ENCODE measurements at places on chromosomes 7 and 10.

DNA sequence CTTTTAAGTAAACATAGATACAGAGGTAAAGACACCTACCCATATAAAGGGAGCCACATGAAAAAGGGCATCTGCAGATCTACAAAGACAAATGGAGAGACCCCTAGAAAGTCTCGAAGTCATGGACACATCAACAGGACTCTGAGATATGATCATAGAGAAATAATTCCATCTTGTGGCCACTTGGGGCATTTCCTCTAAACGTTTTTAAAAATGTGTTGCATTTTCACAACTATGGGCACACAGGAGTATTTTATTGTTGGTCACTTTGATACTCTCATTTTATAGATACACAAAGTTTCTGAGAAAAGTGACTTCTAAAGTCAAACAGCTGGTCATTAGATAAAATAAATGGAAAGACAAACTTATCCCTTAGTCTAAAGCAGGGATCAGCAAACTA, 87.1 kb downstream of the CRTAC1 start:
- DNase-seq = no peak

GRCh38 chr7:156582591-156583123, 57.9 kb upstream of the RNF32 start:
- DNase-seq = no peak

DNA sequence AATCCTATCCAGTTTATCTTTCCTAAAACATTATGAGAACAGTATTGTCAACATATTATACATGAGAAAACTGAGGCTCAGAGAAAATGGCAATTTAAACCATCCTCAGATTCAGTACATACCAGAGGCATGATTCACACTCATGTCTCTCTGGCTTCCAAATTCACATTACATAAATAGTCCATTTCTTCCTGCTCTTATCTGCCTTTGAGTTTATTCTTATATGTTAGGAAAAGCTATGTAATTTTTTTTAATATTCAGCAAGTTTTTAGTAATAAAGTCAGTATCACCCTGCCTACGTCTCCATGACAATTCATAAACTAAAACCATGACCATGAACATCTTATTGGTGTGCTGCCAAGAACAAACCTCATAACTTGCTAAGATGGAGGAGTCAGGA, 1260.2 kb upstream of the SORCS1 start:
- DNase-seq = peak; percentile 10

GRCh38 chr10:106424981-106425380, 739.5 kb downstream of the SORCS1 start:
- DNase-seq = no peak

- no peak for DNase-seq
Observed at GRCh38 chr10:77114181-77114821, 523.3 kb downstream of the KCNMA1 start.

DNA sequence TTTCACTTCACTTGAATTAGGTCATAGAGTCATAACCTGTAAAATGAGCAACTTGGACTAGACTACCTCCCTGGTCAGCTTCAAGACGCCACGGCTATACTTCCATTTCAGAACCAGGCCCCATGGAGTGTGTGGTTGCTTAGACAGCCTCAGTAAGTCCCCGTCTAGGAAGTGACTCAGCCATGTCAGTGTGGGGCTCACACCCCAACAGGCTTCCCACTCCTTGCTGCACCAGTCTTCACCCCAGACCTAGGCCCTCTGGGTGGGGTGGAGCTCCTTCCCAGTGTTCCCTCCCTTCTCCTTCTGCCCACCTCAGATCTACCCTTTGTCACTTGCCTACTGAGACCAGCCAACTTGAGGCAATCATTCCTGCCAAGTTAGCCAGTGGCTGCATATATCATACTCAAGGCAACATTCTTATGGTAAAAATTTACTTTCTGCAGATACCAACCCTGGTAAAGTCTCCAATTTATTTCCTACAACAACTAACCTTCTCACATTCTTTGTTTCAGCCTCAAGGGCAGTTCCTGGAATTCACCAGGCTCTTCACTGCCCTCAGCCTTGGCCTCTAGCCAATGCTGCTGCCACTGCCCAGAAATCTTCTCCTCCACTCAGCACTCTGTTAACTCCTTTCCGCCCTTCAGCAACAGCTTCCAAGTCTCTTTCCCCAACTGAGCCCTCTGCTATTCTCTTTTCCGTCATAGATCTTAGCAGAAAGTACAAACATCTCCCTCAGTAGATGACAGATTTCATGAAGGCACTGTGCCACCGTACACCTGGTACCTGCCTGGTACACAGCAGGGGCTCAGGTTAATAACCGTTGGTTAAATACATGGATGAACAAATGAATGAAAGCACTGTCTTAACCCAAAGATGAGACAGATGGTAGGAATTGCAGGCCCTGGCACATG, 31.3 kb upstream of the ZNRF2 start:
- no peak for DNase-seq

GRCh38 chr10:34292675-34293074, 522.4 kb downstream of the PARD3 start:
- no peak for DNase-seq

DNA sequence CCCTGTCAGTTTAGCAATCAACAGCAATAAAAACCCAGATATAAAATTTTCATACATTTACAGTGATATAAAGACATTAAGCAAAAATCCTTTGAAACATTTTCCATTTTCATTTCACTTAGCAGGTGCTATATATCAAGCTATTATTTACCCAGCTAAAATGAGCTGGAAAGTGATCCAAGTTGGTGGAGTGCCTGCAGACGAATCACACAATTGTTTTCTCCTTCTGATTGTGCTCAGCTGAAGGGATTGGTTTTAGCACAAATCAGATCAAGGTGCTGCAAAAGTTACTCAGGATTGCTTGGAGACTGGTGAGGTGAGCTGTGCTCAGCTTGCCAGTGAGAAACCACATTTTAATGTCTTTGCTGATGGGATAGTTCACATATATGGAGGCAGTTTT, 138.1 kb downstream of the LRMDA start:
- DNase-seq = no peak

DNA sequence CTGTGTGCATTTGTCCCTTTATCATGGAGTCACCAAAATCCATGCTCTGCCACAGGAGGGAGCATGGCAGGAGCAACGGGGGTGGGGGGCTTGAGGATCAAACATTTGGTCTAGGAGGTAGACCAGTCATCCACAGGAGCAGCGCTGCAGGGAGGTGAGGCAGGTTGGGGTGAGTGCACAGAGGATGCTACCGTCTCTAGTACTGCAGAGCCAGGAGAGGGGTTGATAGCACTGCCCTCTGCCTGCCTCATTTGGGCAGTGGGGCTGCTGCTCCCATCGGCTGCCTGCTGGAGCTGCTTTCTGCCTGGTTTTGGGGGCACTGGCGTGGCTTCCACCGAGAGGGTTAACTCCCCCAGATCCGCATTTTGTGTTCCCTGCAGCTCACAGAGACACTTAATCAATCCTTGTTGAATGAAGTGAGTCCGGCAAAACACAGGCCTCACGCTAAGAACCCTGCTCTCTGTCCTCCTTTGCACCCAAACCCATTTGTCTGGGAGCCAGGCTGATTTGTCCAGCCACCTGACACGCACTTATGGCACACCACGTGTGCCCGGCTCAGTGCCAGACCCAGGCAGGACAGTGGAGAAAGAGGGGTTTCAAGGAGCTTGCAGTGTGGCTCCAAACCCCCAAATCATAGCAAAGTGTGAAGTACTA, 527.1 kb upstream of the FOXK1 start:
- no peak for DNase-seq

- DNase-seq = no peak
Observed at GRCh38 chr7:139656387-139656786, 121.4 kb downstream of the HIPK2 start.

GRCh38 chr7:69367780-69368179, 230.5 kb upstream of the AUTS2 start:
- peak; percentile 23 for DNase-seq

- no peak for DNase-seq
Observed at GRCh38 chr10:131017566-131018285, 293.8 kb downstream of the TCERG1L start.

DNA sequence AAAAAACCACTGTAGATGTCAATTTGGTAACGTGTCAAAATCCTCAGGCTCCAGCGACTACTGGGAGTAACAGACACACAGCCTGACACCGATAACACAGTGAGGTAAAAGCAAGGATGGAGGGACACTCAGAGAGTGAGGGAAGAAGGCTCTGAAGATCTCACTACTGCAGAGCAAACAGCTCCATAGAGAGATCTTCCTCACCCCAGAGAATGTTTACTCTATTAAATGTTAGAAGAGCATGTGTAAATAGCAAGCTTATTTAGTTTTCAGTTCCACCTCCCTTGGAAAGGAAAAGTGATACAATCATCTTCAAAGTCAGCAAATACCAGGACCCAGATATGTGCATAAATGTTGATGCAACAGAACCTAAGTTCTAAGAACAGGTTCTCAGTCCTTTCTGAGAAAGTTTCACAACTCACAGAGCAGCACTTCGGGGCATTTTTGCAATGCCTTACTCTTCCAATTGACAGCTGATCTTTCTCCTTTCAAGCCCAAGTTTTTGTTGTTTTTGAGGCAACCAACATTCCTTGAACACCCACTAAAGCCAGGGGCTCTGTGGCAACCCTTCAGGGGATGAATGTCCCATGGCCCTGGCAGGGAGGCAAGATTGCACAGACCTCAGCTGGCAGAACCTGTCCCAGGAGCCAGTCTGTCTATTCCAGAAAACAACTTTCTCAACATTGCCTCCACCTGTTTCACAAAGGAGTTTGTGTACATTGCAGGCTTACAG, 177.4 kb downstream of the SFMBT2 start:
- DNase-seq = no peak

DNA sequence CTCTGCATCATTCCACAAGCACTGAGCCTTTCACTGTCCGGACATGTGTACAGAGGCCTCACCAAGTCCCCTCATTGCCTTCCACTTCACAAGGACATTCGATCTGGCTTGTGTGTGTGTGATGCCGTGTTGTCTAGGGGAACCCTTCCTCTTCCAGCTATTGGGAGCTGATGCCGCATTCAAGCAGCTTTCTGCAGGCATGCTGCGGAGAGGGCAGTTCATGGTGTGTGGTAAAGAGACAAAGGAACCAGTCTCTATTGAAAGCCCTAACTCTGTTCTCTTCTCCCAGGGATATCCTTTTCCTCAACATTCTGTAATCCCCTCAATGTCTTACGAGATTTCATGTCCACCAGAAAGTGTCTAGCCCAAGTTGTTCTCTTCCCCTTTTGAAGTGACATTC, 141.6 kb downstream of the ALOX5 start:
- DNase-seq = no peak

- no peak for DNase-seq
Observed at GRCh38 chr7:116863936-116864500, 1.6 kb downstream of the CAPZA2 start.

GRCh38 chr7:142507799-142508198, 241.5 kb upstream of the PRSS1 start:
- DNase-seq = no peak

DNA sequence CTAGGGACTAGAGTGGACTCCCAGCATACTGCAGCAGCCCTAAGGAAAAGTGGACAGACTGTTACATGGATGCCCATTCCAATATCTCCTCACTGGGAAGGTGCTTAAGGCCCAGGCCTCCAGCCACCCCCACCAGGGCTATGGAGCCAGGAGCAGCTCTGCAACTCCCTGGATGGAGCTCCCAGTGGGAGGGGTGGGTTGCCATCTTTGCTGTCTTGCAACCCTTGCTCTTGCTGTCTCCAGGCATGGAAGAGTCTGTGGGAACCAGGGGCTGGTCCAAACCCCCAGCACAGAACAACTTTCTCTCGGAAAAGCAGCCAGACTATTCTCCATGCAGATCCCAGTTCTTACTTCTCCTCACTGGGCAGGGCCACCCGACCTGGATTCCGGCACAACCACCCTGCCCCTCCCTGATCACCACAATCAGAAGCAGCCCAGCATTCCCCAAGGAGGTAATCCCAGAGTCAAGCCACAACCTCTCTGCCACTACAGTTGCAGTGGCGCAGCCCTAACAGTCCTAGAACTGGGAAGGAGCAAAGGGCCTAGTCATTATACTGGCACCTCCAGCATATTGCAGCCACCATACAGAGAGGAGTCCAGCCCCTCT, 41.8 kb upstream of the ZNF488 start:
- no peak for DNase-seq

GRCh38 chr7:95989301-95989700, 216.9 kb downstream of the DYNC1I1 start:
- DNase-seq = no peak

- no peak for DNase-seq
Observed at GRCh38 chr10:133230044-133230361, at the start of gene UTF1. UTF1 (plus strand) TSS chr10:133230217; CDS start chr10:133230289, 72 bp downstream.

GRCh38 chr7:54831644-54832095, 72.7 kb upstream of the SEC61G start:
- no peak for DNase-seq

- no peak for DNase-seq
Observed at GRCh38 chr10:22368402-22368801, 23.1 kb downstream of the SPAG6 start.

- DNase-seq = no peak
Observed at GRCh38 chr10:4018054-4018511, 233.1 kb upstream of the KLF6 start.

DNA sequence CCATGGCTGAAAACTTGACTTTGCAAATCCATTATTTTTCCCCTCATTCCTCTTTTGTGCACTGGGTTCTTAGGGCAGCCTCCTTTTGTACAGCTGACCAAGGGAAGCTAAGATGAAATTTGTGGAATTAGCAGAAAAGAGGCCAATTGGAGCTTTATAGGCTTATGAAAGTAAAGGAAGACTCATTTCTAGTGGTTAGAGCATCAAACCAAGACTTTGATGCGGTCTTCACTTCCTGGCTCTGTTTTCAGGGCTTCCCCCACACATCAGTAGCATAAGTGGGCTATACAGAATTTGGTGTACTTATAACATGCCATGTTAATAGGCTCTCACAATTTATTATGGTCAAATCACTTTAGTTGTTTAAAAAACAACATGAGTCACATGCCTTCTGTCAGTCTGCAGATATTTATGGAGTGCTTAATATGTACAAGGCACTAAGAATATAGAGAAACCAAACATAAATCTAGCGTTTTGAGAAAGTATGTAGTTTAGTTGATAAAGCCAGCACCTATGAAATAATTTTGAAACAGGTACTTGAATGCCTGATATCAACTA, 5.7 kb downstream of the AUTS2 start:
- DNase-seq = no peak

DNA sequence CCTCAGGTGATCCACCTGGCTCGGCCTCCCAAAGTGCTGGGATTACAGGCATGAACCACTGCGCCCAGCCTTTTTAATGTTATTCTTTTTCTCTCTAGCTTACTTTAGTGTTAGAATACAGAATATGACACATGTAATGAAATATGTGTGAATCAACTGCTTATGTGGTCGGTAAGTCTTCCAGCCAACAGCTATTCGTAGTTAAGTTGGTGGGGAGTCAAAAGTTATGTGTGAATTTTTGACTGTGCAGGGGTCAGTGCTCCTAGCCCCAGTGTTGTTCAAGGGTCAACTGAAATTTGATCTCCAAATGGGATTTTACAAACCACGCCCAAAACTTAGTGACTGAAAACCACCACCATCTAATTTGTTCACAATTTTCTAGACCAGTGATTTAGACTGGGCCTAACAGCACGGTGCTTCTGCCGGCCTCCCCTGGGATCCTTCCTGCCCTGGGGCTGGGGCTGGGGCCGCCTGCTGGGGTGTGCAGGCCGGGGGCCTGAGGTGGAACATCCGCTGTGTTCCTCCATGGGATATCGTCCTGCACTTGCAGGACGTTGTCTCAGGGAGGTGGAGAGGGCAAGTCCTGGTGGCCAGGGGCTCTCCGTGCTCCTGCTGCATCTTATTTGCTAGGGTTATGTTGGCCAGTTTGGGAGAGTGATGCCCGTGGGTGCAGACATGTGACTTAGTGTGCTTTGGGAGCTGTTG, 24.5 kb upstream of the GRB10 start:
- no peak for DNase-seq

Data from AG09309 (cell line).